ENCODE measurements at places on chromosomes 5 and 9.

DNA sequence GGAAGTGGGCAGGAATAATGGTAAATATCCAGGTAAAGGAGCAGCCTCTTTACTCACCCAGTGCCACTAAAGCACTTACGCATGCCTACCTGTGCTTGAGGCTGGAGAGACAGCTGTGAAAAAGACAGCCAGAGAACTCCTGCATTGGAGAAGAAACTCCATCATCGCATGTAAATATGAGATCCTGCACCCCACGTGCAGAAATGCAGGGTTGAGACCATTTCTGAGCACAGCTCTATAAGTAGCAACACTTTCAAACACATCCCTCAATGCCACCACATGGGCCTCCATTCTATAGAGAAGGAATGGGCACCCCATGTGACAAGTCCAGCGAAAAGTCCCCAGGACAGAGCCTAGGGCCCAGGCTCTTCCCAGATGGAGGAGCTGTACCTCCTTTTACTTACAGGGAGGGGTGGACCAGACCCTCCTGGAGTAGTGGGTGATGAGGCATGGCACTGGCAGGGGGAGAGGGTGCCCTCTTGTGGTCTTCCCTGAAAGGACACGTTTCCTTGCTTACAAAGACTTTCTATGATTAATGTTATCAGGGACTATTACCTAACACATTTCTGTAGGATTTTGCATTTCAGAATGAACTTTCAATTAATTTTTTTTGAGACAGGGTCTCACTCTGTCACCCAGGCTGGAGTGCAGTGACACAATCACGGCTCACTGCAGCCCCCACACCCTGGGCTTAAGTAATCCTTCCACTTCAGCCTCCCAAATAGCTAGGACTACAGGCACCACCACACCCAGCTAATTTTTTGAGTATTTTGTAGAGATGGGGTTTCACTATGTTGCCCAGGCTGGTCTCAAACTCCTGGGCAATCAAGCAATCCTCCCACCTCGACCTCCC lies 55.3 kb upstream of the IL17B start:
- peaks cover 15% of the 10 kb centered on the region for H3K27me3 ChIP-seq
- peak; percentile 17 for DNase-seq
- H3K27ac ChIP-seq, result no peak overlapping the region

DNA sequence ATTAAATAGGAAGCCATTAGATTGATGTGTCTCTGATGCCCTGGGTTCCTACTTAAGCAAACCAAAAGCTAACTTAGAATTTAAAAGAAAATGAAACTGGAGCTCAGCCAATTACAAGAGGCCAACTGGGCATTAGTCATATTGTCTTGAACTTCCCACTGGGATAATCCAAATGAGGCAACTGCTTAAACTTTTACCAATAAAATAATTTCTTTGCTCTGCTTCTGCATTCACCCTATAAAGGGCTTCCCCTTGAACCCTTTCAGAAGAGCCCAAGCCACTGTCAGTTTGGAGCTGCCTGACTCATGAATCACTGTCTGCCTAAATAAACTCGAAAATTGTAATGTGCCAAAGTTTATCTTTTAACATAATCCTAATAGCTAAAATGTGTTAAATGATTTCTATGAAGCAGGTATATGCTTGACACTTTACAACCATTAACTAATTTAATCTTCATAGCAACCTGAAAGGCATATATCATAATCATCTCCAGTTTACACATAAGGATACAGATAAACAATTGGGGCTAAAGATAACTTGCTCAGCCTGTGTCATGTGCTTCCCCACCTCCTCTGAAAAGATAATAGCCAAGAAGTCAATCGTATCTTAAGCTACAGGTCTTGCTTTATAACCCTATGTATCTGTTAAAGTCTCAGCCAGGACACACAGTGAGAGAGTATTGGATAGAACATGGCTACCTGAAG lies 11.5 kb downstream of the GPR150 start:
- no peaks in the 10 kb centered on the region for H3K36me3 ChIP-seq
- DNase-seq, result no peak
- H3K27ac ChIP-seq, result peak overlapping the region; percentile 77
- H3K4me1 ChIP-seq, result peaks cover 7% of the 10 kb centered on the region

DNA sequence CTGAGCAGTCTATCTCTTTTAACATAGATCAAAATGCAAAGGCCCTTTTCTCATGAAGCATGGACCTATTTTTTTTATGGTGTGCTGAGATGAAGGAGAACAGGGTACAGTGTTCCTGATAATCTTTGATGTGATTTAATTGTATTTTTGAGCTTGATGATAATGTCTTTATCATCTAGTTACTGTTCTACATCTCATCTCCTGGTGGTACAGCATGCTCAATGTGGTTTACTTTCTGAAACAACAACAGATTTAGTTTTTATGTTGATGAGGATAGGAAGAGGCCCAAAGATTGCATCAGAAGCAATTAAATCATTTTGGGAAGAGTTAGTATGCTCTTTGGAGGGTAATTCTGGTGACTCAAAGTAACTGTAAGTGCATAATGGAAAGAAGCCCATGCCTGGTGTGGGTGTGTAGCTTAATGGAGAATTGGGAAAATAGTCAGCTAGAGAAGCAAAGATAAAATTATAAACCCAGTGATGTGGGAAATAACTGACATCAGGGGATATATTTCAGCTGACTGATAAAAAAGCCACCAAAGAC lies 123.0 kb upstream of the KCNN2 start:
- no peaks in the 10 kb centered on the region for H3K36me3 ChIP-seq
- no peaks in the 10 kb centered on the region for H3K4me1 ChIP-seq
- H3K27ac ChIP-seq, result no peak overlapping the region
- H3K4me3 ChIP-seq, result no peak overlapping the region
- DNase-seq, result no peak

DNA sequence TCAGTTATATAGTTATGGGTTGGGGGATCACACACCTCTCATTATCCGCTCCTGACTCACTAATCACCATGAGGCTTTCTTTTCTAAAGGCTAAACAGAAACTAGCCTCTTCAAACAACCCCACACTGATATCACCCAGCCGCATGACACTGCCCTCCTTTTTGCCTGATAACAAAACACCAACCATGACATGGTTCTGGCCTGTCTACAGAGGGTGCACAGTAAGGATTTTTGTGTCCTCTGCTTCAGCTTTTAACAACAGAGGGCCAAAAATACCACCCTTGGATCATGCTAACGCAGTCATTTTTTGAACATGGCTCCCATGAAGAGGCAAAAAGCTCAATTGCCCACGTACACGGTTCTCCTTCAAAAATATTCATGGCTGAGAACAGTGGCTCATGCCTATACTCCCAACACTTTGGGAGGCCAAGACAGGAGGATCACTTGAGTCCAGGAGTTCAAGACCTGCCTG lies 4.0 kb downstream of the CMBL start:
- DNase-seq, result no peak
- H3K27ac ChIP-seq, result no peak overlapping the region
- H3K27me3 ChIP-seq, result no peaks in the 10 kb centered on the region
- no peaks in the 10 kb centered on the region for H3K4me1 ChIP-seq
- no peak overlapping the region for H3K4me3 ChIP-seq

- no peak overlapping the region for H3K4me3 ChIP-seq
- H3K27me3 ChIP-seq, result no peaks in the 10 kb centered on the region
- H3K36me3 ChIP-seq, result no peaks in the 10 kb centered on the region
Measured at GRCh38 chr9:13860946-13861640, 452.8 kb downstream of the NFIB start.

- no peak overlapping the region for H3K4me3 ChIP-seq
- H3K27ac ChIP-seq, result no peak overlapping the region
- no peaks in the 10 kb centered on the region for H3K4me1 ChIP-seq
- H3K27me3 ChIP-seq, result no peaks in the 10 kb centered on the region
- DNase-seq, result no peak
Measured at GRCh38 chr5:135596157-135596763, 17.5 kb upstream of the CXCL14 start.

GRCh38 chr5:14165375-14166106 lies 22.4 kb downstream of the TRIO start:
- H3K4me1 ChIP-seq, result no peaks in the 10 kb centered on the region
- peaks cover 2% of the 10 kb centered on the region for H3K27me3 ChIP-seq
- DNase-seq, result no peak
- H3K27ac ChIP-seq, result no peak overlapping the region
- no peaks in the 10 kb centered on the region for H3K36me3 ChIP-seq
- no peak overlapping the region for H3K4me3 ChIP-seq

DNA sequence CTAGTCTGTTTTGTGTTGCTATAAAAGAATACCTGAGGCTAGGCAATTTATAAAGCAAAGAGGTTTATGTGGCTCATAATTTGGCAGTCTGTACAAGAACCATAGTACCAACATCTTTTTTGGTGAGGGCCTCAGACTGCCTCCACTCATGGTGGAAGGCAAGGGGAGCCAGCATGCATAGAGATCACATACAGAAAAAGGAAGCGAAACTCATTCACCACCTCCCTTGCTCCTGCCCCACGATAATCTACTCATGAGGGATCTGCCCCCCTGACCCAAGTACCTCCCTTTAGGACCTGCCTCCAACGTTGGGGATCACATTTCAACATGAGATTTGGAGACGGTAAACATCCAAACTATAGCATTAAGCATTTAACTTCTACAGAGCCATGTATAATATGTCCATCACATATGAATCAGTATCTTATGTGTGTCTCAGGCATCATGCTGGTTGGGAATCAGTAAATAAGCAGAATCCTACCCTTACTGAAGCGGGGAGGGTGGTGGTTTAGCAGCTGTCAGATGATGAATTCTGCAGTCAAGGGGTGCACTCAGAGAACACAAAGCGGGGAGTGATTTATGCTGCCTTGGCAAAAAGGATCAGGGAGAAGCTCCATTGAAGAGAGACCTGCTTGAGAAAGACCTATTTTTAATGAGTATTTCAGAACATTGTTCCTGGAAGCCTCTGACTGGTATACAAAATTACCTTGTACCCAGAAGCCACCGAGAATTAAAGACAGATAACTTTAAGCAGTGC lies 34.8 kb downstream of the HMGXB3 start:
- no peak overlapping the region for H3K4me3 ChIP-seq
- no peaks in the 10 kb centered on the region for H3K4me1 ChIP-seq
- H3K27me3 ChIP-seq, result no peaks in the 10 kb centered on the region
- DNase-seq, result no peak

DNA sequence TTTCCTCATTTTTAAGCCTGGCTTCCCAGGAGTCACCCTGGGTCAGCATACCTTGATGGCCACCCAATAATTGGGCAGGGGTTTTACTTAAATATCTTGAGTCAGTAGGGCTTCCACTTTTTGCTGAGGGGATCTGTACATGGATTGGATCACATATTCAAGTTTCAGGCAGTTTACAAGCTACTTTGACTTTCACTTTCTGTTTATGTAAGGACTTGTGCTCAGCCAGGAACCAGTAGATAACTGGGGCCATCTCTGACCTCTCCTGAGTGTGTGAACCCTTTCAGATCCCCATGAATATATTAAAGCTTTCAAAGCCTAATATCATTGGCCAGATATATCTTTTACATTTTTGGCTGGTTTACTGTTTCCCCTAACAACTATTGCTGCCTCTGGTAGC lies 45.1 kb downstream of the SLCO6A1 start:
- no peak for DNase-seq
- H3K27ac ChIP-seq, result no peak overlapping the region
- H3K4me1 ChIP-seq, result no peaks in the 10 kb centered on the region
- H3K27me3 ChIP-seq, result no peaks in the 10 kb centered on the region
- H3K4me3 ChIP-seq, result no peak overlapping the region
- no peaks in the 10 kb centered on the region for H3K36me3 ChIP-seq

DNA sequence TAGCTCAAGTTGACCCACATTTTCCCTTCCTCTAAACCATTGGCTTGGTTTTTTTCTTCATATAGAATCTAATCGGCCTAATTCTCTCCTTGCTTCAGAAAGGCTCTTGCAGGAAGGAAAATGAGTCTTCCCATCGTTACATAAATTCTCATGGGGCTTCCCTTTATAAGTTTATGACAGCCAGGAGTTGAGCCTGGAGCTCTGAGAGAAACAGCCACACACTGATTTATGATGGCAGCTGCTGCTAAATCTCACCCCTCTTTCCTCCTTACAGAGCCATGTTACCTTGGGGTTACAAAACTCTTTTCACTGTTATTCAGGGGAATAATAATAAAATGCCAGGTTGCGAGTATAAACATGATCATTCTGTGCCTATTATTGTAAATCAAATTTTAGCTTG lies 5.2 kb upstream of the RNF14 start:
- no peak overlapping the region for H3K4me3 ChIP-seq
- peaks cover 12% of the 10 kb centered on the region for H3K4me1 ChIP-seq
- H3K36me3 ChIP-seq, result no peaks in the 10 kb centered on the region
- H3K27me3 ChIP-seq, result no peaks in the 10 kb centered on the region
- no peak for DNase-seq

- H3K4me1 ChIP-seq, result no peaks in the 10 kb centered on the region
- DNase-seq, result no peak
- H3K36me3 ChIP-seq, result no peaks in the 10 kb centered on the region
- H3K27me3 ChIP-seq, result no peaks in the 10 kb centered on the region
- H3K27ac ChIP-seq, result no peak overlapping the region
Measured at GRCh38 chr5:156147261-156147943, 179.6 kb upstream of the SGCD start.

DNA sequence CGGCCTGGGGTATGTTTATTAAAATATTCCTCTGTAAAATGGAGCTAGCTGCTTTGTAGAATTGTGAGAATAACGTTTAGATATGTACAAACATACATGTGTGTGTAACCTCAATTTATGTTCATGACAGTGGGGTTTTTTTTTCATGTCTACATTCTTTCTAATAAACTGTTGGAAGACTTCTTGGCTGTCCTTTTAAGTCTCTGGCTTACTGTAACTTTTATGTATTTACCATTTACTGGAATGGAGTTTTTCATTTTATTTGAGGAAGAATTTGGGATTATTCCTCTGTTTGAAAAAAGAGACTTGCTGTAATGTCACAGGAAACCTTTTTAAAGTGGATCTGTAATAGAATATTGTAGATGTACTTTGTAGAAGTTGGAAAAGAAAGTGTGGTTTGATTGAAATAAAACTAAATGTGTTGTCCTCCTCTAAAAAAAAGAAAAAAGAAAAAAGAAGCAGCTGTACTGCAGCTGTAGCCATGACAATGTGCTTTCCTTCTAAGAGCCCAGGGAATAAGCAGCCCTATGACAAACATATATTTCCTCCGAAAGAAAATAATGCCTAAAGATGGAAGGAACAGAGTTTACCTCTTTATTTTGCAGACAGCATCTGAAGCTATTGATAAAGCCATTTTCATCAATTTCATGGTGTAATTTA lies 71.2 kb upstream of the FREM1 start:
- H3K27ac ChIP-seq, result no peak overlapping the region
- DNase-seq, result no peak
- H3K4me3 ChIP-seq, result no peak overlapping the region
- H3K27me3 ChIP-seq, result no peaks in the 10 kb centered on the region
- no peaks in the 10 kb centered on the region for H3K36me3 ChIP-seq

Data from T-cell (primary cell).